ENCODE measurements at places on chromosomes 2 and 18. TPM values are rescaled to one million over a fixed set of nuclear protein-coding genes. Genes with fewer than 3 reads are reported as not detected.

Gene RIT2
- not detected for total RNA-seq

Gene ALPI
- total RNA-seq = not detected

Gene TSN
- total RNA-seq = 40.9 TPM

Gene ATP8B1
- 8.9 TPM for total RNA-seq

Gene GYPC
- total RNA-seq = 71.8 TPM
